ENCODE measurements at places on chromosomes 6 and 20.

- no peak for DNase-seq
Observed at GRCh38 chr6:16224409-16224808, 14.0 kb upstream of the GMPR start.

DNA sequence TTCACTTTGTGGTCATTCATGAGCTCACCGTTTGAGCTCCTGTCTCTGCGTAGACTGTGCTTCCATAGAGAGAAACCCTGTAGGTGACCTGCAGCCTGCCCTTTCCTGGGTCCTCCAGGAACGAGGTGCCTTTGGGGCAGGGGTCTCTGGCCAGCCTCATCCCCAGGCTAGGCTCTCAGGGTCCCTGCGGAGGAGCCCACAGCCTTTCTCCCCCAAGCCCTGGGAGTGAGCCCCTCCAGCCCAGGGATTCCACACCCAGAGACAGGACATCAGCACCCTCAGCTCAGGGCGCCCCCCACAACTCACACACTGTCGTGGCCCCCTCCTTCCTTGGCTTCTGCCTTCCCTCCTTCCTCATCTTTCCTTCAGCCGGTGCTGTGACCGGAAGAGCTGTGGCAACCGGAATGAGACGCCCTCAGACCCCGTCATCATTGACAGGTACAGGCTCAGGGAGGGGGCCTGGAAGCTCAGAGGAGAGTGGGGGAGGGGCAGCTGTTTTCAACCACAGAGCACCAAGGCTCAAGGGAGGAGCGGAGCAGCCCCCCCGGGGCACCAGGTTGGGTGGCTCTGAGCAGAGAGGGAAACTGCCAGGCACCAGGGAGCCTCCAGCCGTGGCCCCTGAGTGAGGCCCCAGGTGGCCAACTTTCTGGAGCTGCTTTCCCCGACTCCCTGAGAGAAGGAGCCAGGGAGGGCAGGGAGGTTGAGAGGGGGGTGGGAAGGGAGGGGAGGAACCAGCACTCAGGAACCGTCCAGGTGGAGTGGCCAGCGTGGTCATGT is 16.8 kb downstream of the EBF4 start:
- DNase-seq = no peak

GRCh38 chr6:38492031-38492430 is 147.7 kb downstream of the BTBD9 start:
- DNase-seq = no peak

DNA sequence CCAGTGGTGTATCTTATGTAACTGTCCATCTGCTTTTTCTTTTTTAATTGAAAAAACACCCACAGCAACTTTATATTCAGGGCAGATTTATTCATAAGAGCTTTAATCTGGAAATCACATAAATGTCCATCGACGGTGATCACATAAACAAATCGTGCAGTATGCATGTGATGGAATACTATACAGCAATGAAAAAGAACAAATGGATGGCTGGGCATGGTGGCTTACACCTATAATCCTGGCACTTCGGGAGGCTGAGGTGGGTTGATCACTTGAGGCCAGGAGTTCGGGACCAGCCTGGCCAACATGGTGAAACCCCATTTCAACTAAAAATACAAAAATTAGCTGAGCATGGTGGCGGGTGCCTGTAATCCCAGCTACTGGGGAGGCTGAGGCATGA is 39.1 kb downstream of the VSTM2L start:
- DNase-seq = no peak

Data from stimulated activated CD4-positive, alpha-beta T cell treated with anti-CD3 and anti-CD28 coated beads, Interleukin-15, amount 100 ng/mL, for 48 hours (primary cell).